ENCODE measurements at places on chromosomes 7 and 10.

- DNase-seq, result no peak
Measured at GRCh38 chr10:100554902-100555301, 19.2 kb downstream of the HIF1AN start.

- no peak for DNase-seq
Measured at GRCh38 chr10:45006276-45007030, 5.7 kb downstream of the ZNF22 start.

DNA sequence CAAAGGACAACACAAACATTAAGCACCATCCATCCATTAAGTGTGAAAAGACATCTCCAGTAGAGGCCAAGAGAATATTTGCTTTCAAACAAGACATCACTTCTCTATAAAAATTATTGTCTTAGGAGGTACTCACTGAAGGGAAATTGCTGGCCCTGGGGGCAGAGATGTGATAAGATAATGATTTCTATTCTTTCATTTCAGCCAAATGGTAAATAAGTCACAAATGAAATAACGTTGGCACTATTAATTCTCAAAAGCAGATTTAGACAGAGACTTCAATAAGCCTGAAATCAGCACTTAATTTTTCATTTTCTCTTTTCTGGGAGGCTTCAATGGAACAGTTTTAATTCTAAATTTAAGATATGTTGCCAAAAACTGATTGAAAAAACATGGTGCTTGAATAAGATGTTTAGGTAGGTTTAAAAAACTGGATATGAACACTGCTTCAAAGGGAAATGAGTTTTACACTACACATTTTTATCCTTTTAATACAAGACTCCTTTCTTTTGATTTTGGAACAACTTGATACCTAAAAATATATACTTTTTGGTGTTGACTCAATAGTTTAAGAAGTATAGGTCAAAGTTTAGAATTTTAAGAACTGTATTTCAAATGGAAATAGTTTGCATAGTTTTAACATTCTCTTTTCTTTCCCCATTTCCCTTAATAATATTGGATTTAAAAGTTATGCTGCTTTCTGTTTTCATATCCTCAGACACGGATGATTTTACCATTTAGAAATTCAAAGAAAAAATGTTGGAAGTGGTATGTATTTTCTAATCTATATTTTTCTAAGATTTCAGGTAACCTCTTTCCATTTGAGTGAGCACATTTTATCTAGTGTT, 204.0 kb downstream of the AHR start:
- DNase-seq, result no peak

DNA sequence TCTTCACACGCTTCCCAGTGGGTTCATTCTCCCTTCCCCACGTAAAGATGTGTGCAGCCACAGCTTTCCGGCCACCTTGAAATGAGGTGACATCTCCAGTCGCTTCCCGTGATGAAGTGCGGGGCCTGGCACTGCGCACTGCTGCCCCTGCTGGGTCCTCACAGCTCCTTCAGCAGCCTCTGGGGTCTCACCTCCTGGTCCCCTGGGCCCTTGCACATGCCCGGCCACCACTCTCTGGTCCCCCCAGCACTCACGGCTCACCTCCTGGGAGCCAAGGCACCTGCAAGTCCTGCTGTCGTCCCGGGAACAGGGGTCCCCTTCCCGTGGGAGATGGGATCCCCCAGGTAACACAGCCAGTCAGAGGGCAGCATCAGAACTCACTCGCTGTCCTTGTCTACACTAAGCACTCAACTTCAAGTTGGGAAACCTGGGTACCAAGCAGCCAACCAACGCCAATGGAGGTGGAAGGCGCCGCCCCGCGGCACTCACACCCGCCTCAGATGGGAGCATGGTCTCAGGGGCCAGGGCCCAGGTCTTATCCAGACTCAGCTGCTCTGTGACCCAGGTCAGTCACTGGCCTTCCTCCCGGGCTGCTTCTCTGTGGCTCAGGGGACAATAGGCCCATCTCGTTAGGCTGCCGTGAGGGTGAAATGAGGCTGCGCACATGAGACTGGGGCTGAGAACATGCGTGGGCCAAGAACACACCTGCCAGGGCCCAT, 176.2 kb downstream of the PTPRN2 start:
- no peak for DNase-seq

DNA sequence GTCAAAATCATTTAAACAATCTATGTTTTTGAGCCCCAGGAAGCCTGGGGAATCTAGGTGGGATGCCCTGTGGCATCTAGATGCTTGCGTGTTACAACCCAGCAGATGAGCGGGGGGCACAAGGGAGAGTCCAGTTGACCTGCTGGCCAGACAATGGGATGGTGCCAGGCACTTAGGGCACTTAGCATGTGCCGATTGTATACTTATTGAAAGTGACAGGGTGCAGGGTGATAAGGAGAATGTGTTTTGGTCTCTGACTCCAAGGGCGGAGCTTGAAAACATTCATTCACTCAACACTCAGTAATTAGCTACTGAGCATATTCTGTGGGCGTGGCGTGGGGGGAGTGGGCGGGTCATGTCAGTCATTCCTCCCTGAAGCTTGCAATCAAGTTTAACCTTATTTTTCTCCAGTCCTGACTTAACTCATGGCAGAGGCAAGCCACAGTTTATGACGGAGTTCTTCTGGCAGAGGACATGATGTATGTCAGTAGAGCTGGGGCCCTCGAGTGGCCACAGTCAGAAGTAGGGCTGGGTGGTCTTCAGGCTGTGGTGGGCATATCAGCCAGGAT, 115.1 kb downstream of the PRKCQ start:
- no peak for DNase-seq

DNA sequence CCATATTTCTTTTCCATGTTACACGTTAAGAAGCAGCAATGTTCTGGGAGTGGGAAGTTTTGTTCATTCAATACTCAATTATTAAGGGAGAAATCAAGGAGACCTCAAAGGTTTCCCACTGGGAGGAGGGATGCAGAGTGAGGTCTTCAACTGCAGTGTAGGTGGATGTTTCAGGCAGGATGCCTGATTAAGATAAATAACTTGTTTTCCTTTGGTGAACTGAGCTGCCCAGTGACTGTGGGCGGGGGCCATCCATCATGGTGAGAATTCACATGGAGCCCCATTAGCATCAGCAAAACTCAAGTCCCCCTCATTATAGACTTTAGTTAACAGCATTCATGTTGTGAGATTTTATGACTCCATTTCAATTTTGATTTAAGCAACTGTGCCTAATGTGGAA, 121.1 kb downstream of the PLPP4 start:
- DNase-seq, result no peak

DNA sequence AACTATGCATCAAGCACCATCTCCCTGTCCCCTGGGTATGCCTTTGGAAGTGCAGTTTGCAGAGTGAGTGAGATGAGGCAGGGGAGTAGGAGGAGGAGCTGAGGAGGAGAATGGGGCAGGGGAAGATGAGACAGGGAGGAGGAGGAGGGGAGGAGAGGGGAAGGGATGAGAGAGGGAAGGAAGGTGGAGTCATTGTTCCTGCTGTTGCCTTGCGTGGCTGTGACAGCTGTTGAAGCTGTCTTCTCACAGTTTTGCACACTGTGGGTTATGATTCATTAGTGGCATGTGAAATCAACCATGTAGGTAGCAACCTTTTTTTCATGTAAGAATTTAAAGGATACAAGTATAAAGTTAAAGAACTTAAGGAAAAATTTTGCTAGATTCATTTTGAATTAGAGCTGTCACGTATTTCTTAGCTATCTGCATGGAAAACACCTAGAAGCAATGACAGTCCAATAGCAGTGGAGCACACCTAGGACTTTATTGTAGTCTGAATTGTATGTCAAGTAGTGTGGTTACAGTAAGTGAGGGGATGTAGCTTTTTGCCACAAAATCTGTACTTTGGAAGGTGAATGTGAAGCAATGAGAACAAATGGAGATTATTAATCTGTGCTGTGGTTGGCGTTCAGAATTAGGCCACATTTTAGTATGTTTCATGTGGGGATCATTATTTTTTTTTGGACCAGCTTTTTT, 21.7 kb downstream of the CCM2 start:
- DNase-seq, result no peak

GRCh38 chr7:111011520-111011919, 79.4 kb upstream of the LRRN3 start:
- DNase-seq, result no peak

DNA sequence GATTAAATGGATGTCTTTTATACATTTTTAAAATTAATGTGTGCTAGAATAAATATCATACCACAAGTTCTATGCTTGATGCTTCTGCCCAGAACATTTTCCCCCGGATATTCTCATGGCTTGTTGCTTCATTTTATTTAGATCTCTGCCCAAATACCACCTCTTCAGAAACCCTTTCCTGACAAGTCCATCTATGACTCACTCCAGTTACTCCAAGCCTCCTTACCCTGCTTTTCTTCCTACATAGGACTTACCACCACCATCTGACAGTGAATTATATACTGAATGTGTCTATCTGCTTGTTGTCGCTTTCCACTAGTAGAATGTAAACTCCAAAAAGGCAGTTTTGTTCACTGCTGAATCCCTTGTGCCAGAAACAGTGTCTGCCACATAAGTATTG, 19.1 kb upstream of the ERVW-1 start:
- no peak for DNase-seq

- DNase-seq, result no peak
Measured at GRCh38 chr10:24873281-24873683, 79.1 kb downstream of the PRTFDC1 start.

- no peak for DNase-seq
Measured at GRCh38 chr10:72418679-72419078, 64.0 kb upstream of the DNAJB12 start.

DNA sequence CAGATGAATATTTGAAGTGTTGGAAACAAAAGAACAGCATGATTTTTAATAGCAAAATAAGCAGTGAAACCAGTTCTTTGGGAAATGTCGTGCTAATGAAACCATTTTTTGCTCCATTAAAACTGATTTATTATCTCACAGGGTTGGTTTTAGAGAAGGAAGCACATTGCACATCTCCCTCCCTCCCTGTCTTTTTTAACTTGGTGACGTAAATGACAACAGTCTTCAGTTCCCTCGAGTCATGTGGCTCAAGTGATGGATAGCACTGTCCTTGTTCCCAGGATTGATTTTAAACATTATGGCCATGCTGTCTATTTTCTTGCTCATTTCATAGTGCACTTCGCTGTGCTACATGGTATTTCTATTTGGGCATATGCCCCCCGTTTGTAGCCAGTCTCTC, 105.9 kb downstream of the DOCK1 start:
- no peak for DNase-seq

- no peak for DNase-seq
Measured at GRCh38 chr7:70791341-70791740, 340.6 kb upstream of the GALNT17 start.

DNA sequence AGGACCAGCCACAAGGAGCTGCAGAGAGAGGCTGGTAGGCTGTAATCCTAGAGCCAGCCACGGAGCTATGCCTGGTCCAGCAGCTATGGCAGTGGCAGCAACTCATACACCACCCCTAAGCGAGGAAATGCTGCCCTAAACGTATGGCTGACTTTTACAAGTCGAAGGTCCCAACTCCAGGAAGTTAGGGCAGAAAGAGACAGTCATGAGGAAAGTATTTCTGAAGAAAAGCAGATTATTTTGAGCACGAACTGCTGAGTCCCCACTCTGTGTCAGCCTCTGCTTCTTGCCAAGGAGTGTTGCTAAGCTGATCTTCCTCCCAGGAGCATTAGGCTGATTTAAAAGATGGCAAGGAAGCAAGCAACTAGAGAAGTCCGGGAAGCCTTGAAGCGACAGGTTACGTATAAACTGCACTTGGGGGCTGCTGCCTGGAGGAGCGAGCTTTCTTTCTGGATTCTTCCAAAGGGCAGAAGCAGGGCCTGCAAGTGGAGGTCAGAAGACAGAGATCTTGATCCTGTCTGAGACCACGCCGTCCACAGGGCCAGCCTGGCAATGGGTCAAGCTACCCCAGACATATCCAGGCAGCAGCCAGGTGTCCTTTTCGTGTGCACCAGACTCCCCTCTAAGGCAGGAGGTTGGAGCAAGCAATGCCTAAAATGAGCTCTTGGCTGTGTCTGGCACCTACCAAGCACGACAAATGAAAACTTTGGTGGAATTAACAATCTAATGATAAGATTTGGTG, 39.4 kb downstream of the PLXNA4 start:
- DNase-seq, result no peak

GRCh38 chr7:157662110-157662791, 325.4 kb downstream of the DNAJB6 start:
- no peak for DNase-seq

All from SHP77 (cell line).